ENCODE measurements at places on chromosomes 11 and 22. TPM values are rescaled to one million over a fixed set of nuclear protein-coding genes. Genes with fewer than 3 reads are reported as not detected.

DNA sequence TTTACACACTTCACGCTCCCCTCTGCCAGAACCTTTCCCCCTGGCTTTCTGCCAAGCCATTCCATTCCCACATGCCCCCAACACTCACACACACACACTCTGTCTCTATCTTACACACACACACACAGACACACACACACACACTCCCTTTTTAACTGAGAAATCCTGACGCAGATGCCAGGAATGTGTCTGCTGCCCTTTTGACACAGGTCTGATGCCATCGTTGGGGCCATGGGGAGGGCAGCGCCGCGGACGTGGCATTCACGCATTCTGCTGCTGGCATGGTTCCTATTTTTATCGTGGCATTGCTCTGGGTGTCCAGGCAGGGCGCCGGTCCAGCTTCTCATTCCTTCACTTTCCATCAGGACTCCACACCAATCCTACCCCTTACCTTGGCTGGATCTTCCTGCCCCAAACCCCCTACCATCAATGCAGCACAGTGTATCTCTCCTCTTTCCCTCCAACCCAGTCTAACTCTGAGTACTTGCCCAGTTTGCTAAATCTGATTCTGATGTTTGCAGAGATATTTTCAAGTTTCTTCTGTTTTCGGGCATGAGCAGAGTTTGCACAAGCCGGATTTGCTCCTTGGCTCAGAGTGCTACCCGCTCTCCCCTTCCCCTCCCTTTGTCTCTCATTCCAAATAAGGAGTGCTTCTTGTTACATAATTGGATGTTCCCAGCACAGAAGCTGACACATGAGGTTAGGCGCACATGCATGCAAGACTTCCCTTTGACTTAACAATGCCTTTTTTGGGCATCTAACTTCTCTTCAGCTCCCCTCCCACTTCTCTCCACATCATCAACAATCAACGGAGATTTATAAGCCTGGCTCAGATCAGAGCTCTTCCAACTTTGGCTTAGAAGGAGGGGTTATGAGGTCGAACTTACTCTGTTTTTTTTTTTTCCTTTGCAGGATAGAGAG, 18.8 kb downstream of the SNX19 start:
- DNase-seq = no peak

DNA sequence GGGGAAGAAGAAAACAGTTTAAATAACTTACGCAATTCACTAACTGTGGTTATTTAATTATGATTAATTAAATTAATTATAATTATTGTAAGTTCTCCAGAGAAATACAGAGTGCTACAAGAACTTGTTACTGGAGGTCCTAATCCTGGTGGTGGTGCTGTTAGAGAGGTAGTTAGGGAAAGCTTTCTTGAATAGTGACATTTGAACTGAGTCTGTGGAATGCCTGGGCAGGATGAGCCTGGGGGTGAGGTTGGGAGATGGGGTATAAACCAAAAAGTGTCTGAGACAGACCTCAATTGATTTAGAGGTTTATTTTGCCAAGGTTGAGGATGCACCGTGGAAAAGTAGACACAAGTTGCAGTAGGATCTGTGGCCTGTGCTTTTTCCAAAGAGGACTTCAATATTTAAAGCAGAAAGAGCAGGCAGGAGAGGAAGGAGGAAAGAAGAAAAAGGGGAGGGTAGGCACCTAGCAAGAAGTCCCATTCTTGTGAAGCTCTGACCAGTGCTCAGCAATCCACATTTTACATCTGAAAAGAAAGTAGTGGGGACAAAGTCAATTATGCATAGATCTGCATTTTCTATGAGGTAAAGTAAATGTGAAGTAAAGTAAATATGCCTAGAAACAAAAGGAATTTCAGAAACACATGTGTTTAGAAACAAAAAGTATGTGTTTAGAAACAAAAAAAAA, 4.4 kb upstream of the ZNF202 start:
- no peak for DNase-seq

DNA sequence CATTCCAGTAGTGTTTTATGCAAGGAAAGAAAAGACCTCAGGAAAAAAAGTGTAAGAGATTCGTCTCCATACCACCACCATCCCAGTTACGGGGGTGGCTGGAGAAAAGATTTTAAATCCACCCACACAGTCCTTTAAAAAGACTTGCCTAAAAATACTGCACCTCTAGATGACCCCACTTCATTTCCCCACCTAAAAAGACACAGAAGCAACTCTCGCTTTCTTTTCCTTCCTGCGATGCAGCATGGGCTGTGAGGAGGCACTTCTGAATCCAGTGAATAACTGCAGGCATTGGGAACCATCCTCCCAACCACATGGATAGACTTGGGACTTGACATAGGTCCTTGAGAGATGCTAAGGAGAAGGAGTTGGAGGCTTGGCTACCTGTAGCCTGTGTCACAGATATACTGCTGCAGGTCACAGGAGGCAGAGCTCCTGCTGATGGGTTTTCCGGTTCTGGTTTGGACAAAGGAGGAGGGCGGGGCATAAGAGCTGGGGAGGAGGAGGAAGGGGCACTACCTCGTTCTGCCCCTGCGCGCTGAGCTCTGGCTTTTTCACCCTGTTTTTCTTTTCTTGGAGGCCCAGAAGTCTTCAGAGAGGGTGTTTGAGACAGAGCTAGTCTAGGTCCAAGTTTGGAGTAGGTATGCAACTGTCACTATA, 285.9 kb downstream of the NTM start:
- no peak for DNase-seq

- no peak for DNase-seq
Observed at GRCh38 chr11:94281324-94281723, 23.1 kb upstream of the IZUMO1R start.

The GLB1L2 gene
- 2.8 TPM for total RNA-seq

DNA sequence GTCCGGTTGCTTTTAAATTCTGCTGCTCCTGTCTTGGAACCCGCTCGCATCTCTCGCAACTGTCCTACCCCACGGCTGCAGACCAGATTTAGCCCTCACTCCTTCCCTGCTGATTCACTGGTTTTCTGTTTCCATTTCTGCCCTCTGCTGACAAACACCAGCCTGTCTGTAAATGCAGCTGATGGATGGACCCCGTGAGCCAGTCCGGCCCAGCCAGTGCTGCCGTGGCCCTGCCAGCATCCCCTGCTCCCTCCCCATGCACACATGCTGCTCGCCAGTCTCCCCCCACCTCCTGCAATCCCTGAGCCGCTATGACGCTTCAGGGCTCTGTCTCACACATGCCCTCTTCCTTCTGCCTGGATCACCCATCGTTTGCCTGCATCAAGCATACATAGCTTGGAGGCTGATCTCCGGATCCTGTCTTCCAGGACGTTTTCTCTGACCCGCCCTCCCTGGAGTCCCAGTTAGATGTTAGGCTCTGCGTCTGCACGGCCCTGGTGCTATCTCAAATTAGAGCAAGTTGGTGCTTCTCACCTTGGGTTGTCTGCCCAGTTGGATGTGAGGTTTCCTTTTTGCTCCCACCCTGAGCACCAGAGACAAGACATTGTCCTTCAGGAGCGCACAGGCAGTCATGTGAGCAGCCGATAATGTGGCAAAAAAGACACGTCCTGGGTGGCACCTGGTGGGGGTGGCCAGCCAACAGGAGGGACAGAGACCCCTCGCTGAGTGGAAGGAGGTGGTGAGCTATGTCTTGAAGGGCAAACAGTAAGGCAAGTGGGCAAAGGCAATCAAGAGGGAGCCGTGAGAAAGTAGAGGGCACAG, 4.3 kb upstream of the ACR start:
- DNase-seq = peak; percentile 73

DNA sequence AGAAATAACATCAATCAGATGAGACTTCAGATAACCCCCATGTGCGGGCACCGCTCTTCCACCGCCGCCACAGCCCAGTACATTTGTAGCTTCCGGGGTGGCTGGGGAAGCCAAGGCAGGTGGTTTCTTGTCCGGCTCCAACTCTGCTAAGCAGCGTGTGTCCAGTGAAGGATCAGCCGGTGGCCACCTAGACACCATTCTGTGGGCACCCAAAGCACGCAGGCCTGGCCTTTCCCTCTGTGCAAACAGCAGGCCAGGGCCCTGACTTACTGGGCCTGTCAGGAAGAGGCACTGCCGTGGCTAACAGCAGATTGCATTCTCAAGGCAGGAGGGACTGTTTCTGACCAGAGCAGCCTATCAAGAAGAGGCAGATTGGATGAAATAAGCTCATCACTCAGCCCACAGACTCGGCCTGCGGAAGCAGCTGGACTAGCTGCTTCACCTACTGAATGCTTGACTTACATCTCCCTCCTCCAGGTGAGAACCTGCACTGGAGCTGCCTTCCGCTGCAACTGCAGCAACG, 74.8 kb downstream of the ETS1 start:
- no peak for DNase-seq

The CRACR2B gene
- total RNA-seq = 4.0 TPM

GRCh38 chr11:122336706-122337105, 220.7 kb upstream of the BLID start:
- DNase-seq = no peak

The VPREB1 gene
- total RNA-seq = not detected

DNA sequence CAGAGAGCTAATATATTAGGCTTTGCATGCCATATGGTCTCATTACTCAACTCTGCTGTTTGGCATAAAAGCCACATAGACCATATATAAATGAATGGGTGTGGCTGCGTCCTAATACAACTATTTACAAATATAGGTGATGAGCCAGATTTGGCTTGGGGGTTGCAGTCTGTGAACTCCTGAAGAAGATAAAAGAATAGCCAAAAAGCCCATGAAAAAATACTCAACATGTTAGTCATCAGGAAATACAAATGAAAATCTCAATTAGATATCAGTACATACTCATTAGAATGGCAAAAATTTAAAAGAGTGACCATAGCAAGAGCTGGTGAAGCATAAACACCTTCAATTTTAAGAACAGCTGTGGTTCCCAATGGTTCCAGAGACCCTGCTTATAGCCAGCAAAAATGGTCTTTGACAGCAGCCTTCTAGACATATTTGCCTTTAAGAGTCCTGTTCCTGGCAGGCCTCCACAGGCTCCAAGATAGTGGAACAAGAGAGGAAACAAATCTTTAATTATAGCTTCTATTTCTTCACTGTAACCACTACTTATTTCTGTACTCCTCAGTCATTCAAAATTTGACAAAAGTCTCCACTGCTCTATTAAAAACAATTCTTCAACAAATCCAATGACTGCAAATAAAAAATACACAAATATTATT, 16.1 kb downstream of the C2CD3 start:
- peak; percentile 6 for DNase-seq

GRCh38 chr11:10529279-10529678, 11.7 kb downstream of the RNF141 start:
- no peak for DNase-seq

DNA sequence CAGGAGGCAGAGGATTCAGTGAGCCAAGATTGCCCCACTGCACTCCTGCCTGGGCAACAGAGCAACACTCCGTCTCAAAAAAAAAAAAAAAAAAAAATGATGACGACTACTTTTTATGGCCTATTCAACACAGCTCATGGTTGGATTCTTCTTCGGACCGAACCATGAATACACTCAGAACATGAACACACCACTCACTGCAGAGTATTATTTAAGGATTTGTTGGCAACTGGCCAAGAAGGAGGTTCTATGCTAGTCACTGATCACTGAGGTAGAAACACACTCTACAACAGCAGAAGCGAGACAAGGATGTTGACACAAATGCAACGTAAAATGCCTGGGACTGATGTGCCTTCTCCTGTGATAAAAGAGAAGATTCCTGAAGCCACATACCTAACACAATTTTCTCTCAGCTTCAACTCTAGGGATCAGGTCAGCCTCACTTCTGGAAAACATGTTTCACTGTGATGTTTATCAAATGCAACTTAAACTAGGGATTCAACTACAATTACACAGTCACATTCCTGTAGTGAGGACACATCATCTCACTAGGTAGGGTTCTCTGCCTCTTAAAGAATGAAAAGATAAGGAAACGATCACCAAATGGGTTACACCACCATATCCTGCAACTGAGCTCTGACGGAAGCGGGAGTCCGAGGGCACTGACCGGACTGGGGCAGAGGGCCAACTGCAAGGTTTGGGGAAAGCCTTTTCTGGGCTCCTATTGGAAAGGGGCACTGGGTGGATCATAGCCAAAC, 82.5 kb downstream of the SGSM3 start:
- peak; percentile 20 for DNase-seq

GRCh38 chr11:10457901-10458300, 2.8 kb downstream of the AMPD3 start:
- DNase-seq = no peak

- DNase-seq = no peak
Observed at GRCh38 chr11:70358753-70359152, 39.6 kb upstream of the CTTN start.

DNA sequence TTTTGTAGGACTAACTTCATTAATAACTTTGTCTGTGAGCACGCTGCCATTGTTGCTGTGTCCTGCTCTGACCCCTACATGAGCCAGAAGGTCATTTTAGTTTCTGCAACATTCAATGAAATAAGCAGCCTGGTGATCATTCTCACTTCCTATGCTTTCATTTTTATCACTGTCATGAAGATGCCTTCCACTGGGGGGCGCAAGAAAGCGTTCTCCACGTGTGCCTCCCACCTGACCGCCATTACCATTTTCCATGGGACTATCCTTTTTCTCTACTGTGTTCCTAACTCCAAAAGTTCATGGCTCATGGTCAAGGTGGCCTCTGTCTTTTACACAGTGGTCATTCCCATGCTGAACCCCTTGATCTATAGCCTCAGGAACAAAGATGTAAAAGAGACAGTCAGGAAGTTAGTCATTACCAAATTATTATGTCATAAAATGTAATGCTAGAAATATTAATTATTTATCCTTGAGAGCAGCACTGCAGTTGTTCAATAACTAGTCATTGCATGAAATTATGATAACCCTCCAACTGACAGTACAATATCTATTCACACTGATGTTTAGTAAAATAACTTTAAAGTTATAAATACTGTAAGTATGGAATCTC, 46.4 kb upstream of the OR5D13 start:
- DNase-seq = no peak

GRCh38 chr11:118531597-118532084, 649 bp downstream of the TMEM25 start:
- peak; percentile 49 for DNase-seq

DNA sequence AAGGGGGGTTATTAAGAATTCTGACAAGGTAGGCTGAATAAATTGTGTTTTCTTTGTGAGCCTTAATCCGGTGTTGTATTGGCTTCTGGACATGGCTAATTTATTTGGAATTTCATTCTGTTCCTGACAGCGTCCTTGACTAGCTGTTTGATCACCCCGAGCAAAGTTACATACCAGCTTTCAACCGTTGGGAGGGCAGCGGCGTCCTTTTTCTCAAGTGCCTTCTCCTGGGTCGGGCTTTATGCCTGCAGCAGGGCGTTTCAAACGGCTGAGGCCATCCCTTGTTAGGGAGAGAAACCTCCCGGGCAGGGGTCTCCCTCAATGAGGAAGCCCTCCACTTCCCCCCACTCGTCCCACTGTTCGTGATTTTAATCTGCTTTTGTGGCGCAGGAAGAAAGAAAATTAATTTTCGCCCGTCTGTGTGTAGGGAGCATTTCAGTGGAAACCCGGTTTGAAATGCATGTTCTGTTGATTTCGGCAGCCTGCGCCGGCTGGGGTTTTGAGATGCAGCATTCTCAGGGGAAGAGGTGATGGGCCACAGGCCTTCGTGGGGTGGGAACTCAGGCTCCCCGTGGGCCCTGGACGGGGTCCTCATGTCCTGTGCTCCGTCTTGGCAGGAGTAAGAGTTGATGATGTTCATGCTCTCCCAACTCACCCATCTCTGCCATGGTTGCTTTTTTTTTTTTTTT, 2.9 kb upstream of the SMIM38 start:
- no peak for DNase-seq

The TIGD3 gene
- total RNA-seq = 2.5 TPM
